ENCODE measurements at places on chromosomes 5 and 9.

GRCh38 chr9:33820231-33820745, 3.3 kb downstream of the UBE2R2 start:
- DNase-seq: no peak

- no peak for DNase-seq
Observed at GRCh38 chr5:169412831-169413230, 111.9 kb upstream of the SLIT3 start.

DNA sequence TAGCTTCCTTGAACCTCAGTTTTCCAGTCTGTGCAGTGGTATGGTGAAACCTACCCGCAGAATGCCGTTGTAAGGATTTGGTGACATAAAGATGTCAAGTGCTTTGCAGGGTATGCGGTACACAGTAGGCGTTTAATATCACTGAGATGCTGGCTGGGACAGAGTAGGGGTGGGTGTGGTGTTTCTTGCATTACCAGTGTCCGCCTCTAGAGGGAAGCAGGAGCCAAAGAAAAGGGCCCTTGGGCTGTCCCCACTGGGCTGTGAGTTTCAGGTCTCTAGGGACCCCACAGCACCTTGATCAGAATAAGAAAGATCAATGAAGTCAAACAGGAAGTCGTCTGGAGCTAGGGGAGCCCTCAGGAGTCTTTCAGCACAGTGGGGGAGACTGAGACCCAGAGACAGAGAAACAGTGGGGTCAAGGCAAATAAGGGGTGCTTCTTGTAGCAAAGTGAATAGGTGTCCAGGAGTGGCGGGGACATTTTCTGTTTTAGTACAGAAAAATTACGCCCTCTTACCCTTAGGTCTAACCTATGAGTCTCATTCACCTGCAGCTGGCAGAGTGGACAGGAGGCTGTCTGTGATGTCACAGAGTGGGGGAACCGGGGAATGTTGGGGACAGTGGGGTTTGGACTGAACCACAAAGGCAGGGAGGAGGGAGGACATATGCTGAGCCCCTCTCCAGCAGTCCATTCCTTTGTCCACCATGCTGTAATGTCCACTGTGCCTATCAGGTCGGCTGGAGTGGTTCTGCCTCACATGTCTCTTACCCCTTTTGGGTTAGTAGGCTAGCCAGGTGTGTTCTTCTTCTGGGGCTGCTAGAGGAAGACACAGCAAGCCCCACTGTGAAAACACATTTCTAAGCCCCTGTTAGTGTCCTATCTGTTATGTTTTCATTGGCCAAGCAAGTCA, 4.7 kb upstream of the TEX53 start:
- DNase-seq: no peak

DNA sequence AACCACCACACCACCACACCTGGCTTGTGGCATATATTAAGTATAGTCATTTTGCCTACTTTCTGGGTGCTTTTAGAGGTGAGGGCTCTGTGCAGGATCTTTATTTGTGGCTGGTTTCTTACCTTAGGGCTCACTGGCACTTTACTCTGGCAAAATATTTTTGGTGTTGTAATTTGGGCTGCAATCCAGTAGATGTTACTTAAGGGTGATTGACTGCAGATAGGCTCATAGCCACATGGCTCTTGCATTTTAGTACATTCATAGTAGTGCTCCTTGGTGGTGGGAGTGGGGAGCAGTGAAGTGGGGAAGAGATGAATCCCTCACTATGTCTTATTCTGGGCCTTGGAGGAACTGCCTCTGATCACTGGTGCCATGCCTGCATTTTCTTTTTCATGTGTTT, 376.1 kb upstream of the GRIN3A start:
- DNase-seq: no peak

- DNase-seq: no peak
Observed at GRCh38 chr5:144815131-144815530, 644.5 kb downstream of the KCTD16 start.
